ENCODE measurements at places on chromosomes 2 and 18.
A peak's percentile ranks its signal among the peaks of the same experiment; 100 is the strongest.

DNA sequence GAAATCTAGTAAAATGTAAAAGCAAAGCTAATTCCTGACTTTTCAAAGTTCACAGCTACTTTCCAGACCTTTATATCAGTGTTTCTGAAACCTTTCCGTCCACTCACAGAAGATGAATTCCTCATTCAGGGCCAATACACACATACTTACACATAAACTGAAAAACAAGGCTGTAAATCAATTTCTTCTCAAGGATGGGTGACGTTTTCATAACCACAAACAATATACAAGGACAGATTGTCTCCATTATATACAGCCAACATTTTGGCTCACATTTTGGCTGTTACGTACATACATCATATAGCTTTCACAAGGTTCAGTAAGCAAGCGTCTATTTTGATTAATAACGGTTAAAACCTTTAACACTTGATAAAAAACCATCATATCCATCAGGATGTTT lies 1.4 kb downstream of the RPRD1A start:
- H3K36me3 ChIP-seq: no peaks in the 10 kb centered on the region
- H3K4me3 ChIP-seq: peak overlapping the region; percentile 92
- no peaks in the 10 kb centered on the region for H3K27me3 ChIP-seq
- H3K4me1 ChIP-seq: no peaks in the 10 kb centered on the region
- no peak for DNase-seq

DNA sequence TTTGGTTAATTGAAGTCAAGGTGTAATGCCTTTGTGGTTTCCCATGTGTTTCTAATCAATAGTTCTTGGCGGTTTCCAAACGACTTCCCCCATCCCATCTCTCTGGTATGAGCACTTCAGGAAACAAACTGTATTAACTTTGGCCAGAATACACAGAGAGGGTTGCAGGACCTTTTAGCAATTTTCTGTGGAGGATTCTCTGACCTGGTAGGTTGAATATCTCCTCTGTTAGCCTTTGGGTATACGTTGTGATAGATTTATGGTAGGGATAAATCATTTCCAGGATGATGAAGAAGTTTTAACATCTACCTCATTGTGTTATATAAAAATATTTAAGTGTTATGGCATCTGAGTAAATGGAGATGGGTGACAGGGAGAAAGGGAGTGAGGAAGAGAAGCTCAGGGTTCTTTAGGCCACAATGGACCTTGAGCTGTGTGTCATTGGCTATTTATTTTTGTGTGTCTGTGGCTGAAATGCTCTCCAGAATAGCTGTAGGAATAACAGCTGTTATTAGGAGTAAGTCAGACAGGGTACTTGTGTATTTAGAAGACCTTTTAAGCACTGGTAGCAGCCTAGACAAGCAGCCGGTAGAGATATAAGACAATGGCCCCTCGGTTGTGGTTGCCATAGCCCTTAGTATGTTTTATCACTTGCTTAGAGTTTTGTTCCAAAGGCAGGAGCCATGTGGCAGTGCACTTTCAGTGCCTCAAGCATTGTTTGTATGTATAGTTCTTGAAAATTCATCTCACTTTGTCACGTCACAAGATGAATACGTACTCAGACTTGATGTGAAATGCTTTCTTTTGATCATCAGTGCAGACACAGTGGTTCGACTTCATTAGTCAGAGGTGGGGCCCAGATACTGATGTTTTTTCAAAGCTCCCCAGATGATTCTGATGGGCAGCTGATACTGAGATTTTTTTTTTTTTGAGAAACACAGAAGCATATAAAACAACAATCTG lies 91.1 kb downstream of the FMNL2 start:
- no peak overlapping the region for H3K4me3 ChIP-seq
- DNase-seq: no peak
- no peaks in the 10 kb centered on the region for H3K27me3 ChIP-seq
- peak overlapping the region; percentile 4 for H3K27ac ChIP-seq
- no peaks in the 10 kb centered on the region for H3K36me3 ChIP-seq

- no peak for DNase-seq
- no peak overlapping the region for H3K27ac ChIP-seq
- H3K4me1 ChIP-seq: no peaks in the 10 kb centered on the region
- H3K4me3 ChIP-seq: no peak overlapping the region
- no peaks in the 10 kb centered on the region for H3K36me3 ChIP-seq
- H3K27me3 ChIP-seq: no peaks in the 10 kb centered on the region
These were observed 191.0 kb downstream of the GLI2 start for GRCh38 chr2:120926463-120927264.

GRCh38 chr2:192298664-192299063 lies 103.9 kb upstream of the TMEFF2 start:
- no peak overlapping the region for H3K27ac ChIP-seq
- no peak for DNase-seq
- no peaks in the 10 kb centered on the region for H3K4me1 ChIP-seq

DNA sequence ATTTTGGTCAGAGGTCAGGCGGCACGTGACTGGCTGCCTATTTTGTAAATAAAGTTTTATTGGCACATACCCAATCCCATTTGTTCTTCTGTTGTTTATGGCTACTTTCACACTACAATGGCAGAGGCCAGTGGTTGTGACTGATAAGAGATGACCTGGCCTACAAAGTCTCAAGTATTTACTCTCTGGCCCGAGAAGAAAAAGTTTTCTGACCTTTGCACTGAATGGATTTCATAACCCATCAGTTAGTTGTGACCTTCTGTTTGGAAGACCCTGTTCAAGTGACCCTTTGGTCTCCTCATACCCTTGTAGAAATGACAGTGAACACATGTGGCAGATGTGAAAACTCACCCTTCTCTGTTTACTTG lies 121.4 kb upstream of the MGAT5 start:
- no peaks in the 10 kb centered on the region for H3K27me3 ChIP-seq
- H3K36me3 ChIP-seq: peaks cover 9% of the 10 kb centered on the region
- no peak overlapping the region for H3K4me3 ChIP-seq
- H3K4me1 ChIP-seq: peaks cover 32% of the 10 kb centered on the region
- no peak for DNase-seq

GRCh38 chr2:239956818-239957261 lies 68.3 kb downstream of the NDUFA10 start:
- H3K27me3 ChIP-seq: no peaks in the 10 kb centered on the region
- no peaks in the 10 kb centered on the region for H3K4me1 ChIP-seq
- no peak for DNase-seq

DNA sequence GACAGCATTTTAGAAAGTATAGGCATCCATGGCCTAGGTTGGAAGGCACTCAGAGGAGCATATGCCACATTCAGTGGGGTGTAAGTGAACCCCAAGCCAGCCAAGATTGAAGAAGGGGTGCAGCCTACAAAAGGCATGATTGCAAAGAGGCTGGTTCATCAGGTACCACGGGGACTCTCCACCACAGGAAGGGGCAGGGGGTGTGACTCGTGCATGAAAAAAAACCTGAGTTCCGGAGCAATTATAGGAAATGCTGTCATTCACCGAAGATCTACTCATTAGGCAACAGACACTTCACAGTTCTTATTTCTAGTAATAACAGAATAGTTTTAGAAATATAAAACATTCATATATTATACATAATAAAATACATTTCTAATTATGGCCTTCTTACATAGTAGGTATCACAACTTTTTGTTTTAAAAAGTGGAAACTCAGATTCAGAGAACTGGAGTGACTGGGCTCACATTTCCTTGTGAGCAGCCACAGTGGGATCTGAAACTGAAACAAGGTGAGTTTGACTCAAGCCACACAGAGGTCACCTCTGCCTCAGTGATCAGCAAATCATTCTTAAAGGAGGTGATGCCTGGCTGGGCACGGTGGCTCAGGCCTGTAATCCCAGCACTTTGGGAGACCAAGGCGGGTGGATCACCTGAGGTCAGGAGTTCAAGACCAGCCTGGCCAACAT lies 188.4 kb upstream of the GYPC start:
- no peak overlapping the region for H3K4me3 ChIP-seq
- no peaks in the 10 kb centered on the region for H3K4me1 ChIP-seq
- H3K36me3 ChIP-seq: no peaks in the 10 kb centered on the region

GRCh38 chr18:52288403-52289004 lies 51.5 kb upstream of the DCC start:
- no peak overlapping the region for H3K27ac ChIP-seq
- DNase-seq: peak; percentile 53
- H3K36me3 ChIP-seq: no peaks in the 10 kb centered on the region

DNA sequence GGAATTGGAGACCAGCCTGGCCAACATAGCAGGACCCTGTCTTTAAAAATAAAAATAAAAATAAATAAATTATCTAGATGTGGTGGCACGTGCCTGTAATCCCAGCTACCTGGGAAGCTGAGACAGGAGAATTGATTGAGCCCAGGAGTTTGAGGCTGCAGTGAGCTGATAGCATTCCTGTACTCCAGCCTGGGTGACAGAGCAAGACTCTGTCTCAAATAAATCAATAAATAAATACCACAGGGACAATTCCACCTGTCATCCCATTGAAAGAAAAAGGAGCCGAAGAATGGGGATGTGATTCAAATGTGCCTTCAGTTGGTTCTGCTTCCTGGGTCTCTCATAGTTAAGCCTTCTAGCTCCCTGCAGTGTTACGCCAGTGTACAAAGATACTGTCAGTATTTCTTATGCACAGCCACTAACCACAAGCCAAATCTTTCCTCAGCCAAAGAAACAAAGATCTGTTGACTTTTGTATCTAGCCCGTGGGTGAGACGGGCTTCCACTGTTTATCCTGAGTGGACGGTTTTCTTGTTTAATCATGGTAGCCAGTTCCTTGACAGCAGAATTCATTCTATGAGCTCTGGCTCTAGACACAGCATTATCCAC lies 12.6 kb downstream of the LGALSL start:
- no peaks in the 10 kb centered on the region for H3K4me1 ChIP-seq
- no peaks in the 10 kb centered on the region for H3K27me3 ChIP-seq
- no peak for DNase-seq
- no peak overlapping the region for H3K27ac ChIP-seq

- no peak overlapping the region for H3K27ac ChIP-seq
- no peak overlapping the region for H3K4me3 ChIP-seq
- DNase-seq: no peak
- H3K36me3 ChIP-seq: peaks cover 6% of the 10 kb centered on the region
- no peaks in the 10 kb centered on the region for H3K4me1 ChIP-seq
- no peaks in the 10 kb centered on the region for H3K27me3 ChIP-seq
These were observed 87.0 kb upstream of the MAP4K3 start for GRCh38 chr2:39524061-39524460.

- no peaks in the 10 kb centered on the region for H3K36me3 ChIP-seq
- H3K27ac ChIP-seq: peak overlapping the region; percentile 73
- DNase-seq: no peak
- no peaks in the 10 kb centered on the region for H3K27me3 ChIP-seq
- no peak overlapping the region for H3K4me3 ChIP-seq
- H3K4me1 ChIP-seq: no peaks in the 10 kb centered on the region
These were observed 29.2 kb upstream of the STK17B start for GRCh38 chr2:196200557-196200956.

DNA sequence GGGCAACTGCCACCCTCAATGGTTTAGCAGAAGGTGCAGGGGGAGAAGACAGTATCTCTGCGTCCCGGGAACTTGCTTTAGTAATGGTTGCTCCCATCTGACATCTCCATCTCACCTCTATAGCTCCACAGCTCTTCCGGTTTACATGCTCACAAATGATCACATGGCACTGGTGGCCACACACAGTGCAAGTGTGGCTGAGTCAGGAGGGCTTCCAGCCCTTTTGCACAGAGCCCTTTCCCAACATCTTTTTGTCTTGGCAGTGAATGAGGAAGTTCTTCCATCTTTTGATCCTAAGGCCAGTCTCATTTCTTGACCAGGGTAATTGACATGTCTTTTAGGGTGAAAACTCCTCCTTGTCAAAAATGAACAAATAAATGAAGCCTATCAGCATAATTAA lies 347.7 kb downstream of the LPIN1 start:
- no peaks in the 10 kb centered on the region for H3K27me3 ChIP-seq
- no peaks in the 10 kb centered on the region for H3K36me3 ChIP-seq
- H3K27ac ChIP-seq: no peak overlapping the region
- no peak for DNase-seq
- H3K4me3 ChIP-seq: no peak overlapping the region

- no peak overlapping the region for H3K27ac ChIP-seq
- H3K4me3 ChIP-seq: no peak overlapping the region
- no peaks in the 10 kb centered on the region for H3K4me1 ChIP-seq
- no peak for DNase-seq
- no peaks in the 10 kb centered on the region for H3K36me3 ChIP-seq
These were observed 370.8 kb upstream of the NT5C1B start for GRCh38 chr2:18959952-18960717.

DNA sequence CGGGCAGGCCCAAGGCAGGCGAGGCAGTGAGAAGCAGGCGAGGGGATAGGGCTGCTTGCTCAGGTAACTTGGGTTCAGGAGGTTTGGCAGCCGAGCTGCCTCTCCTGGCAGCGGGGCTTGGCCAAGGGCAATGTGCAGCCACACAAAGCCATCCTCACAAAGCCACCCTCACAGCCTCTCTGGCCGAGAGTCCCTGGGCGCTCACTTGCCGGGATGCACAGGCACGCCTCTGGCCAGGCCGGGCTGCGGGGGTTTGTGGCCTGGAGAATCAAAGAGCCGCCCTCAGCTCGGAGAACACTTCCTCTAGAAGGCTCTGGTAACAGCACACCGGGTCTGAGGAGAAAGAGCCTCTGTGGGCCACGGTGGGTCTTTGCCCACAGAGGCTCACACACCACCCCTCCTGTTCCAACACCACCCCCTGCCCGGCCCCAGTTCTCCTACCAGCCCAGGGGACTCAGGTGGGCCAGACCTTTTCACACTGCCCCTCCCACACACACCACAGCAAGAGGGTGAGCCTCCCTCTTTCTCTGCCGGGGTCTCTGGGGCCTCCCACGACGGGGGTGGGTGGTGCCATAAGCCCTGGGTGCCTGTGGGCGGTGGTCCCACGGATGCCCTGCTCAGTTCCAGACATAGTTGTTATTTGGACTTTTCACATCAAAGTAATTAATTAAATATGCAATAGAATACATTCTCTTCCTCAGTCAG lies 186.9 kb downstream of the ZFP36L2 start:
- DNase-seq: no peak
- no peak overlapping the region for H3K4me3 ChIP-seq
- no peaks in the 10 kb centered on the region for H3K4me1 ChIP-seq
- H3K27ac ChIP-seq: no peak overlapping the region
- H3K27me3 ChIP-seq: no peaks in the 10 kb centered on the region

DNA sequence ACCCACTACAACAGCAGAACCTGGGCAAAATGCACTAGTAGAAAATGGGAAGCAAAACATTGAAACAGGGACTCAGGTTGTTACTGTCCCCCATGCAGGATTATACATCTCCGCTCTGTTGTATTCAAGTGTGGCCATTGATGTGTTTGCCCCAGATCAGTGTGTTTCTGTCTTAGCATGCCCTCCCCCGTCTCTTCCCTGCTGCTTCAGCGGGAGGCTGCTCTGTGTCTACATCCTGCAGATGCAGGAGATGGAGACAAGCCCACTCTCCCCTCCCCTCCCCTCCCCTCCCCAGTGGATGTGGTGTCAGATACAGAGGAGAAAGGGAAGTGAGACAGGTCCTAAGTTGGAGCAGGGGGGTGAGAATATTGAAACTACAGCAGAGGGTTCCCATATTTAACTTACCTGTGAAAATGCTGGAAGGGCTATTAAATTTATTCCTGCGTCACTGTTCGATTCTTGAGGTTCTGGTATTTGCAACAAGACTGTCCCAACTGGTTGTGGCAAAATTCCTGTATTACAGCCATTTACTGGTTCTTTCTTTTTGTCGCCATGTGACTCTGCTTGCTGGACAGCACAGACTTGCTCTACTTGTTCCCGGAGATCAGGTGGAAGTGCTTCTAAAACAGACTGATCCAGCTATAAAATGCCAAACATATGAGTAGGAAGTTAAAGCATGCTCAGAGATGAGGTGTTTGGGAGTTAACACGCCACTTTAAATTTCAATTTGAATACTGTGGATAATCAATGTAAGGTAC lies 67.0 kb downstream of the EIF5B start:
- H3K36me3 ChIP-seq: peaks cover 26% of the 10 kb centered on the region
- no peaks in the 10 kb centered on the region for H3K27me3 ChIP-seq
- H3K4me1 ChIP-seq: peaks cover 20% of the 10 kb centered on the region
- peak overlapping the region; percentile 3 for H3K27ac ChIP-seq

Data from small intestine (tissue), 16 donors.